ENCODE measurements at places on chromosomes 1 and 21.

DNA sequence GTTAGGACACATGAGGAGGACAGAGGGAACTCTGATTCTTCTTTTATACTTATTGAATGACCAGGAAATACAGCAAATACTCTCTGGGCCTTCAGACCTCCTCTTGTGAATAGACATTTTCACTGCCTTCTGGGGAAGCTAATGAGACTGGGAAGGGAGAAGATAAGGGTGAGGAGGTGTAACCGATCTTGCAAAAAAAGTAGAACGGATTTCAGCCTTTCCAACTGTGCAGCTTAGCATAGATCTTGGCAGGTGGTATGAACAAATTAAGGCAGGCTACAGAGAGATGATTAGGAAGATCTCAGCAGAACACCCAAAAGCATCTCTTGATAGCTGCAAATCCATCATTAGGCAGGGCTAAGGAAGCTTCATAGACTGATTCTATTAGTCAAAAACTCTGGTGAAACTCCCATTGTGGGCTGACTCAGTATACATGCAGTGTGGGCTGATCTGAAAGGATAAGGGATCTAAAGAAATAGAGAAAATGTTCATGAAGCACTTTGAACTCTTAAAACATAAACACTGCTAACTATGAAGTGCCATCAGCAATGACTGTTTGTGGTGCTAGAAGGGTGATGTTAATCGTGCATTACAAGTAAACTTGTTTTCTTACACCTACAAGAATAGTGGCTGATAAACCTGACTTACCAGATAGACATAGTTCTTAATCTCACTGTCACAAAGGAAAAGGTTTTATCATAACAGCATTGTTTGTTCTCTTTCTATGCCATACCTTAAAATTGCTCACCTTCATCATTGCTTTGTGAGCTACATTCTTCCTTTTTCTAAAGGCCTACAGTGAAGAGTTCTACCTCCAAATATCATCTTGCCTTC is 85.5 kb upstream of the PALMD start:
- no peak for DNase-seq

DNA sequence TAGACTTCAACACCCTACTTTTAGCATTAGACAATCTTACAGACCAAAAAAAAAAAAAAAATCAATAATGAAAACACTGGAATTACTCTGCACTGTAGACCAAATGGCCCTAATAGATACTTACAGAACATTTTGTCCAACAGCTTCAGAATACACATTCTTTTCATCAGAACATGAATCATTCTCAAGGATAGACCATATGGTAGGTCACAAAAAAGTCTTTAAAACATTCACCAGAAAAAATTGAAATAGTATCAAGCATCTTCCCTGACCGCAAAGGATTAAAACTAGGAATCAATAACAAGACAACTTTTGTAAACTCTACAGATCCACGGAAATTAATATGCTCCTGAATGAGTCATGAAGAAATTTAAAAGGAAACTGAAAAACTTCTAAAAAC is 22.5 kb downstream of the ZNF670 start:
- DNase-seq, result no peak

DNA sequence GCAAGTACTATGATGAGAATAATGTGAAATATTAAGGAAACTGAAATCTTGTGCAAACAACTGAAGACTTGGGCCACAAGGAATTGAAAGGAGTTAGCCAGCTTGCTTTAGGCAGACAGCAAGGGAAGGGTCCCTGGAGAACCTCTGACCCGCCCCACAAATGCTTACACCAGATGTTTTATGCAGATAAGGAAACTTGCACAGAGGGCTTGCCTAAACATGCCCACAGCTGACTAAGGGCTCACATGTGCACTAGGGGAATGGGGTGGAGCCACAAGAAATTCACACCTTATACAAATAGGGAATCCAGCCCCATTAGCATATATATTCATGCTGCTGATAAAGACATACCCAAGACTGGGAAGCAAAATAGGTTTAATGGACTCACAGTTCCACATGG is 86.1 kb upstream of the CYYR1 start:
- DNase-seq, result no peak

DNA sequence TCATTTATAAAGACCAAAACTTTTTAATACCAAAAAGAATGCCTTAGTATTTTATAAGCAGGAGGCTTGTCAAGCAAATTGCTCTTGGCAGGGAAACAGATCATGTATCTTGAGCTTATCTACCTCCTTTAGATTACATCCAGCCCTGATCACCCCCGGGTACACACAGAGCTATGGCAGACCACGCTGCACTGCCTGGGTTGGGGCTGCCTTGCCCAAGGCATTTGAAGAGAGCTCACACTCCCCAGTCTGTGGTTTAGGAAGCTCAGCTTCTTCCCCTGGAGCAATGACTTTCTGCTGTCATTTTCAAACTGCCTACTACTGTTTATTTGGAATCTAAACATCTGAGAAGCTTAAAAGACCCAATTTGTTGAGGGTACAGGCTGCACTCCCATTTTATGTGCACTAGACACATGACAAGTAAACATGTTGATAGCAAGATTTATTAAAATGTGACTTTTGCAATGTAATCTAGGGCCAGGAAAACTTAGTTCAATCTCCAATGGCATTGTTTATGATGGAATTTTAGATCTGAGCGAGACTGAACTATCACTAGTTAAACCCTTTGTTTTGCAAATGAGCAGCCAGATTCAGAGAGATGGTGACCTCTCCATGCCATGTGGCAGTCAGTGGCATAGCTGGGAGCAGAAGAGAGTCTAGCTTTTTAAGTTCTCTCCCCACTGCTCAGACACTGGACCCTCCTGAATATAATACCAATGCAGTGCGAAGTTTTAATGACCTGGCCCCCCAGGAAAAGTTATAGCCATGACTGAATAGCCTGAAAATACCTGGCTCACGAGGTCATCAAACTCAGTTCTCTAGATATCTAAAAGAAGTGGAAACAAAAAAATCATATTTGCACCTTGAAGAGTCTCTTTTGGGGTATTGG is 214.9 kb downstream of the HLX start:
- DNase-seq, result no peak

GRCh38 chr21:41548781-41549180 is 40.8 kb upstream of the TMPRSS2 start:
- DNase-seq, result no peak

GRCh38 chr1:111227851-111228747 is 586 bp downstream of the CHI3L2 start:
- DNase-seq, result peak; percentile 56

Measured in inflammatory macrophage treated with lipopolysaccharide for 1 hour (primary cell).